Erythroblast (primary cell): ENCODE measurements at places on chromosomes 5 and 9.

DNA sequence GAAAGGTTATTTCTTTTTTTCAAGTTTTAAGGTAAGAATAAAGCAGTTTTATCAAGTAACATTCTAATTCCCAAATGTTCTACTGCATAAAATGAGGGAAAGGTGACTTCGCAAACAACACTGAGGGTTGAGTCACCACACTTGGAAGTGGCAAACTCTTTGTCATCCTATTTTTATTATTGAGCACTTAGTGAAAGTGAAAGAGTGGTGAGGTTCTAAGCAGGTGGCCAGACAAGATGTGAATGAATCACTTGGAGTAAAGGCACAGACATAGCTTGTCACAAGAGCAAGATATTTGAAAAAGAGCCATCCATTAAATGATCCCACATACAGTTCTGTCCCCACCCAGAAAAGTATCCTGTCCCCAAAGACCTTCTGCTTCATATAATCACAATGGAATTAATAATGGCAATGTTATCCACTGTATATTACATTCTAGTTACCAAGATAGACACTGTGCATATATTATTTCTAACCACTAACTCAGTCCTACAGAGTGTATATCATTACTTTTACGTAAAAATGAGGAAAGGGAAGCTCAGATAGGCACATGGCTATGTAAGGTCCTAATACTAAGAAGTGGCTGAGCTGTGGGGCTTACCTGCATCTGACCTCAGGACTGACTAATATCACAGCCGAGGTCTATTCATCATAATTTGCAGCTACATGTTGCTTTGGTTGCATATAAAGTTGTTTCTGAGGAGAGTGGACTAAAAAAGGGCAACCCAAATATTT is 730.4 kb upstream of the MEF2C start:
- no peak for DNase-seq

- DNase-seq = no peak
These were observed 146.4 kb downstream of the GRIA1 start for GRCh38 chr5:153636670-153637451.

DNA sequence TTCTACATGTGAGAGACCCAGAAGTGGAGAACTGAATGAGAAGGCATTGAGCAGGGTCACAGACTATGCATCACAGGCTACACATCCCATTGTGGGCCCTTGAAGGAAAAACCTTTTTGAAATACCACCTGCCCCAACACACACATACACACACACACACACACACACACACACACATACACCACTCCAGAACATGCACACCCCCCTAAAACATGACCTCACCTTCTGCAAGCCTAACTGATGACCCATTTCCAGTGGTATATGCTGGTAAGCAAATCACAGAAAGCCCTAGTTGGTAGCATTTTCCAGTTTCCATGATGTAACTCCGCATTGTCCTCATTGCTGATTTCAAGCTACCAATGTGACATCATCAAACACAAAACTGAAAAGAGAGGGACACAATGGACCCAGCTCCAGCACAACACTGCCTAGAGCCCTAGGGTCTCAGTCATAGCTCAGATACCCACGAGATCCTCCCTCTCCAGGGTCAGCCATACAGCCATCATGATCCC is 36.4 kb downstream of the THBS4 start:
- no peak for DNase-seq

DNA sequence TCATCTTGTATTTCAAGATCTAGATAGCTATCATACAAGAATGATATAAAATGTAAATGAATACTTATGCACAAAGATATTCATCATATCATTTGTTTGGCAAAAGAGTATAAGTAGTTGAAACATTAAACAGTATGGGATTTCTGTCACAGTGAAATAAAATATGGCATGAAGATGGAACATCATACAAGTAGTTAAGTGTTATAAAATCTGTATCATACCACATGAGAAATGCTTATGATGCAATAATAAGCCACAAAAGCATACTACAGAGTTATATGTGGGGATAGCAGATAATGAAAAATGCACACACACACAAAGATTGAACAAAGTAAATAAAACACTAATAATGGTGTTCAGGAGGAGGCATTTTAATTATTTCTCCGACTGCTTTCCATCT is 838.0 kb upstream of the DMAC1 start:
- no peak for DNase-seq

DNA sequence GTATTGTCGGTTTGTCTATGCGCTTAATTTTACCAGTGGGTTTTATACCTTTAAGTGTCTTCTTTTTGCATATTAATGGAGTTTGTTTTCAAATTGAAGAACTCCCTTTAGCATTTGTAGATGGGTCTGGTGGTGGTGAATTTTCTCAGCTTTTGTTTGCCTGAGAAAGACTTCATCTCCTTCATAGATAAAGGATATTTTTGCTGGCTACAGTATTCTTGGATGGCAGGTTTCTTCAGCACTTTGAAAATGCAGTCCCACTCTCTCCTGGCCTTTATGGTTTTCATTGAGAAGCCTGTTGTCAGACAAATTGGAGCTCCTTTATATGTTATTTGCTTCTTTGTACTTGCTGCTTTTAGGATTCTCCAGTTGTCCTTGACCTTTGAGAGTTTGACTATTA is 142.1 kb downstream of the RAB3C start:
- DNase-seq = no peak

DNA sequence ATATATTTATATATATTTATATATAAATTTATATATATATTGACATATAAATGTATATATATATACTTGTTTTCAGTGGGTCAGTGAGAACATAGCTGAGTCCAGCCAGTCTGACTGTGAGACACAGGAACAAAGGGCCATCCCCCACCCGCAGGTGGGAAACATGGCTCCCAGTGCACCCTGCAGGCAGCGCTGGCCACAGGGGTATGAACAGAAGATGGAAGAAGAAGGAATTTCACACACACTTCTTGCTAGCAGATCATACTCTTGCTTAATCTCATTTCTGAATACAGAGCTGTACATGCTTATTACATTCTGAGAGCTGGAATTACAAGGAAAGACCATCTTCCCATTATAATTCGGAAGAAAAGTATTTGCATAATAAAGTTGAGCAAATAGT is 595.4 kb downstream of the IRX1 start:
- DNase-seq = peak; percentile 1

DNA sequence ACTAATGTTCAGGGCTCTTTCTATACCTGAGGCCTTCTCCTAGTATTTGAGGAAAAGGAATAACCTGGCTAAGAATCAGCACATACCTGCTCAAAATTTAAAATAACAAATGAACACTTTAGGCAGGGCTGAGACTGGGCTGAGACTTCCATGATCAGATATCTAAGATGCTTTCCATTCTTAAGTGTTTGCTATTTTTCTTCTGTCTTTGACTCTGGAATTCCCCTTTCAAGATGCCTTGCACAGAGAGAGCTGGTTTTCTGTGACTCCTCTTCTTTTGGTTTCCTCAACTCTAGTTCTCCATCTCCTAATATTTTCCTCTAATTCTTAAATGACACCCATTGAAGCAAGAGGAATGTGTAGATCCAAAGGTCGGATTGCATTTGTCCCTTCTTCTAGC is 61.1 kb downstream of the DPYSL3 start:
- no peak for DNase-seq

DNA sequence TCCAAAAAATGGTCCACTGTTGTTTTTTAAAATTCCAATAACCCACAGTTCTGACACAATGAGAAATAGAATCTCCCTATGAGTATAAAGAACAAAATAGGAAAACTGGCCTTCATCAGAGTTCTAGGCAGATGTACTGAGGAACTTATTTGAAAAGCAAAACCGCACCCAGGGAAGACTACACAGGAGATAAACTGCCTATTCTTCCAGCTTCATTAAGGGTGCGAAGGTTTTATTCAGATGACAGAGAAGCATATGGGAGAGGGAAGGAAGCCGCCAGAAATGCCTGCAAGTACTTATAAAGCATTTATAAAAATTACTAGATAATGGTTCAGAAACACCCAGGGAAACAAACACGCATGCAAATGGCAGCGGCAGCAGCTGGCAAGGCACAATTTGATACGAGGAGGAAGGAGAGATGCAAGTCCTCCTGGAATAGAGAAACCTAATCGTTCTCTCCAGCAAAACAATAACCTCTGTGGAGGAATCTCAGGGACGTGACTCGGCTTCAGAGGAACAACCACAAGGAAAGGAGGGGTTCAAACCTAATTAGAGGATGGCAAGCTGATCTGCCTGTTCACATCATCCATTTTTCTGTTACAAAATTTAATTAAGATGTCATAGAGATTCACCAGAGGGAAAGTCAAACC is 9.0 kb downstream of the TTLL11 start:
- DNase-seq = no peak

GRCh38 chr5:154948313-154948712 is 7.4 kb downstream of the MRPL22 start:
- DNase-seq = no peak

GRCh38 chr9:94690344-94690743 is 36.2 kb upstream of the AOPEP start:
- no peak for DNase-seq

- no peak for DNase-seq
These were observed 10.5 kb downstream of the FAM81B start for GRCh38 chr5:95401626-95402025.

DNA sequence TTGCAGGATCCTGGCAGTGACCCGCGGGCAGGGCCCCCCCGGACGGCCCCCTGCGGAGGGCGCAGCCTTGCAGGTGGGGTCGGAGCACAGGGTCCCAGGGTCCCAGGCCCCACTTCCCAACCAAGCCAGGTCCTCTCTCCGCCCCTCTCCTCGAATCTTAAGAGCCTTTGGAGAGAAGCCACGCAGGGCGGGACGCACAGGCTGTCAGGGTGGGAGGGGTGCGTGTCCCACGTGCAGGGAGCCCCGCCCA is 18.4 kb upstream of the EGFL7 start:
- DNase-seq = peak; percentile 91

GRCh38 chr5:65061974-65062353 is 293.2 kb downstream of the CWC27 start:
- no peak for DNase-seq

- no peak for DNase-seq
These were observed 28.5 kb downstream of the TRIO start for GRCh38 chr5:14171621-14172020.

DNA sequence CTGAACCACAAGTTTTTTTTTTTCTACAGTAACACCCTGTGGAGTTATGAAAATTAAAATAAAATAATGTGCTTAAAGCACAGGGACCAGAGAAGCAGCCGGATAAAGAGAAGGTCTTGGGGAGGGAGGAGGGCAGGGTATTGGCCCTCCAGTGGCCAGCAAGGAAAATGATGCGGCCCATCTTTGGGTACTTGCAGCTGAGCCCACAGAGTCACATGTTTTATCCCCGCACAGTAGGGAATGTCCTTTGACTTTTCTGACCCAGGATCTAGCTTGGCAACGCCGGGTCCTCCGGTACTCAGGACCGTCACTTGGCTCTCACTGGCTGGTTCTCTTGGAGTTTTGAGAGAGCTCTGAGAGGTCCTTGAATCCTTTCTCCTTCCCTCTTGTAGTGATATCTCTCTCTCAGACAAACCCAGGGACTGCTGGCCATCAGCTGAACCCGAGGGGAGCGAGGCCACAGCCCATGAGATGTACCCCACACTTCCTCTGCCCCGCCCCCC is 35.3 kb upstream of the HSPA9 start:
- peak; percentile 22 for DNase-seq

DNA sequence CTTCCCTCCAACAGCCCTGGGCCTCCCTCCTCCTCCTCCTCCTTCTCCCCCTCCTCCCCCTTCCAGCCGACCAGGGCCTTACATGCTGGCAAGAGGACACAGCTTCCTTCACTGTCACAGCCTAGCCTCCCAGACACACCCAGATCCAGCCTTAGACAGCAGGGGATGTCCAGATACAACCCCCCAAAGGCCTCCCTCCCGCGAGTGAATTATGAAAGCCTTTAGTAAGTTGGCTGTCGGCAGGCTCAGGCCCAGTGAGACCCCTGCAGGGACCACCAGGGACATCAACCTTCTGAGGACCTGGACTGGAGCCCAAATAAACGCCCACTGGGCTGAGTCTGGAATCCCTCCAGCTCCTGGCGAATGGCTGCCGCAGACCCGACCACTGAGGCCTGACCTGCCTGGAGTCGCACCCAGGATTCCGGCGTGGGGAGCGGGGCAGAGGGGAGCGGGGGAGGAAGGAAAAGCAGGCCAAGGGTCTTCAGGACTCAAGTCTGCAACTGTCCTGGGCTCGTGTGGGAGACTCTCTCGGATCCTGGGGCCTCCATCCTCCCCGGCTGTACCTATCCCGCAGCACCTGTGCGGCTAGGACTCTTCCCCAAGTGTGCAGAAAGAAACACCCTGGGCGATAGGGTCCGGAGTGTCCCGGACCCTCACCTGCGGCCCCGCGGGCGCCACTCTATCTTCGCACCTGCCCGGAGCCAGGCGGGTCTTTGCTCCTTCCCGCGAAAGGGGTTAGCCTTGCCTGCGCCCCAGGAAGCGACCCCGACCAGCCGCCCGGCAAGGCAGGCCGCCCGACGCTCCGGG is 705 bp downstream of the SEPTIN8 start:
- peak; percentile 66 for DNase-seq

GRCh38 chr9:138009803-138010690 is 132.5 kb downstream of the CACNA1B start:
- DNase-seq = no peak

DNA sequence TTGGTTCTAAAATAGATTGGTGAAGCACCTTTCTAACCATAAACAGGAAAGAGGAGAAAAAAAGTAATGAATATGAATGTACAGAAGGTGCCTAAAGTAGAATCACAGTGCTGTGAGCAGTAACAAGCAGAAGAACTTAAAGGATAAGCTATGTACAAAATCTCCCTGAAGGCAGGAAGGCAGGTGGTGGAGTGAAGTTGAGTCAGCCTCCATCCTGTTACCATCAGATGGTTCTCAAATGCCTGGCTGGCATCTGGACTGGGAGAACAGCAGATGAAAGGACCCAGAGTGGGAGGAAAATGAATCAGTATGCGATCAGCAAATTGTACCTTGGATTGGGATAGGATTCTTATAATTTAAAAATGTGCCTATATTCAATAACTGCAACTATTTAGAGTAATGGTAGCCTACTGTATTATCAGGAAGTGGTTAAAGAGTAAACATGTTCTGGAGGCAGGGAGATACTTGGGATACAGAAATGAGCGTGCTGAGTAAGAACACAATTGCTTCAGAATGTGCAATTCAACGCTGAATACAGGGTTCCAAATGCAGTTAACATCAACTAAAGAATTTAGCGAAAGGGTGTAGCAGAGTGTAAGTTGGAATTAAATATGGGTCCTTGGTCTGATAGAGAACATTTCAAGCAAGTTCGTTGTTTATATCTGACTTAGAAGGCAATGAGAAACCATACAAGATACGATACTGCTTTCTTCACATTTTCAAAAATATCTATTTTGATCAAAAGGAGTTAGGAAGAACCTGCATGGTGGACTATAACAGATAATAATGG is 21.1 kb upstream of the FER start:
- DNase-seq = peak; percentile 4

DNA sequence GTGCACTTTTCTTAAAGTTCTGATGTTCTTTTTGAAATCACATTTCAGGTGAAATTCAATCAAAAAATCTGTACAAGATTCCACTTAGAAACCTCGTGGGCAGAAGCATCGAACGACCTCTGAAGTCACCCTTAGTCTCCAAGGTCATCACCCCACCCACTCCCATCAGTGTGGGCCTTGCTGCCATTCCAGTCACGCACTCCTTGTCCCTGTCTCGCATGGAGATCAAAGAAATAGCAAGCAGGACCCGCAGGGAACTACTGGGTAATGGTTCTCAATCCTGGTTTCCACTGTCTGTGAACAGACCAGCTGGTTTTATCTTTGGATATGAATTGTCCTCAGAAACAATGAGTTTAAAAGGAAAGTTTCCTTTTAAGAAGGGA is 8.1 kb upstream of the SLC2A8 start:
- DNase-seq = no peak

- no peak for DNase-seq
These were observed 1.3 kb upstream of the EBF1 start for GRCh38 chr5:159100782-159101646.
